ENCODE measurements at places on chromosomes 3 and 15.

GRCh38 chr15:84797801-84798200 is 19.4 kb upstream of the ALPK3 start:
- no peak for DNase-seq

GRCh38 chr3:138768125-138768524 is 66.6 kb downstream of the PIK3CB start:
- no peak for DNase-seq

DNA sequence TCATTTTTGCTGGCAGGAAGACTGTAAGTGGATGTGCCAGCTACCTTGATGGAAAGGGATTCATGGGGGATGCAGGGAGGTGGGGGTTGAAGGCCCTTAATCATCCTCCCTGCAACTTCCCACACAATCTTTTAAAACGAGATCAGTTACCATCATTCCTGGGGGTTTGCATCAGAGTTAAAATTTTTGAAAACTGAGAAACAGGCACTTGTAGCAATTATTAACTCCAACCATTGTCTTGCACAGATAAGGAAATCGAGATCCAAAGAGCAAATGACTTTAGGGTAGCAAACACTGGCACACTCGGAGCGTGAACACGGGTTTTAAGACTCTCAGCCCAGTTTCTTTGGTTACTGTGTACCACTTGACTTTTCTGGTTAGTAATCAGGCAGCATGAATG is 41.9 kb downstream of the GPD1L start:
- no peak for DNase-seq

- DNase-seq: no peak
Observed at GRCh38 chr3:46477756-46478155, 13.1 kb upstream of the LTF start.

- no peak for DNase-seq
Observed at GRCh38 chr15:85324202-85324601, 56.2 kb upstream of the AKAP13 start.

DNA sequence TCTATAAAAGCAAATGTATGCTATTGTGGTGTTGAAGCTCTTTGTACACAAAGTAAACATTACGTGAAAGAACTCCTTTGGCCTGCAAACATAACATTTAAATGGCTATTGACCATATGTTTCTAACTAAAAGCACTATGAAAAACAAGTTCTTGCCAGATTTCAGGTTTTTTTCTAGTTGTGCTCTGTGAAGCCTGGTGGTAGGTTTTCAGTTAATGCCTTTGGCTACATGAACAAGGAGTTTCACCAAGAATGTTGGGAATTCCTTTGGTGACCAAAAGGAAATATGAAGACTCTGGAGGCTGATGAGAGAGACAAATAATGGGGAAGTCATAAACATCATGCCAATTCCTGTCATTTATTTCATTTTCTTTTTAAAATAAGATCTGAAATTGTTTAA is 66.0 kb downstream of the RBMS3 start:
- DNase-seq: peak; percentile 57

GRCh38 chr3:136994772-136995516 is 37.2 kb downstream of the IL20RB start:
- DNase-seq: peak; percentile 64

- no peak for DNase-seq
Observed at GRCh38 chr3:5431811-5432378, 244.4 kb downstream of the EDEM1 start.

DNA sequence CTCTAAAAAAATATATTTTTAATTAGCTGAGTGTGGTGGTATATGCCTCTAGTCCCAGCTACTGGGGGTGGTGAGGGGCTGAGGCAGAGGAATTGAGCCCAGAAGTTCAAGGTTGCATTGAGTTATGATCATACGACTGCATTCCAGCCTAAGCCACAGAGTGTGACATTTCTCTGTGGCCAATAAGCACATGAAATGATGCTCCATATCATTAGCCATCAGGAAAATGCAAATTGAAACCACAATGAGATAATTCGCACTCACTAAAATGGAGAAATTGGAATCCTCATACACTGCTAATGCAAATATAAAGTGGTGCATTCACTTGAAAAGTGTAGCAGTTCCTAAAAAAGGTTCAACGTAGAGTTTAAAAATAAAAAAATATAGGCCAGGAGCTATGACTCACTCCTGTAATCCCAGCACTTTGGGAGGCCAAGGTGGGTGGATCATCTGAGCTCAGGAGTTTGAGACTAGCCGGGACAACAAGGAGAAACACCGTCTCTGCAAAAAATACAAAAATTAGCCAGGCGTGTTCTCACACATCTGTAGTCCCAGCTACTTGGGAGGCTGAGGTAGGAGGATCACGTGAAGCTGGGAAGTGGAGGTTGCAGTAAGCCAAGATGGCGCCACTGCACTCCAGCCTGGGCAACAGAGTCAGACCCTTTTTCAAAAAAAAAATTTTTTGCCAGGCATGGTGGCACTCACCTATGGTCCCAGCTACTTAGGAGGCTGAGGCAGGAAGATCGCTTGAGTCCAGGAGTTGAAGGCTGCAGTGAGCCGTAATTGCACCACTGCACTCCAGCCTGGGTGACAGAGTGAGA is 35.2 kb downstream of the IFT122 start:
- DNase-seq: no peak

DNA sequence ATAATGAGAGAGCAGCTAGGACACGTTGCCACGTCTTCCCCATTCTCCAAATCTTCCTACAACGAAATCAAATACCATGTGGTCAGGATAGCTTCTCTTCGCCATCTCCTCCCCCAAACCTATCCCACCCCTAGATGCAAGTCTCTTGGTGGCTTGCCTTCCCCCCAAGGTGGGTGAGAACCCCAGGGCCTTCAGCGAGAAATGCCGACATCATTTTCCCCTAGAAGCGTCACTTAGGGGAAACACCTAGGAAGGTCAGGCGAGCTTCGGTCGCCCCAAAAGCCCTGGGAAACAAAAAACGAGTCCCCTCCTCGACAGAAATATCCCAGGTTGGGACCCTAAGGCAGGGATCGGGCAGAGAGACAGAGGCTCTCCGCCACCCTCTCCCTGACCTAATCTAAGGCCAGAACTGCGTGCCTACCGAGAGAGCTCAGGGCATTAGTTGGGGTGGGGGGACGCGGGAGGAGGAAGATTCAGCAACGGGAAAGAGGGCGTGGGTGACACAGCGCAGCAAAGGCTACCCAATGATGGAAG is 502 bp downstream of the DPH3 start:
- DNase-seq: peak; percentile 16

DNA sequence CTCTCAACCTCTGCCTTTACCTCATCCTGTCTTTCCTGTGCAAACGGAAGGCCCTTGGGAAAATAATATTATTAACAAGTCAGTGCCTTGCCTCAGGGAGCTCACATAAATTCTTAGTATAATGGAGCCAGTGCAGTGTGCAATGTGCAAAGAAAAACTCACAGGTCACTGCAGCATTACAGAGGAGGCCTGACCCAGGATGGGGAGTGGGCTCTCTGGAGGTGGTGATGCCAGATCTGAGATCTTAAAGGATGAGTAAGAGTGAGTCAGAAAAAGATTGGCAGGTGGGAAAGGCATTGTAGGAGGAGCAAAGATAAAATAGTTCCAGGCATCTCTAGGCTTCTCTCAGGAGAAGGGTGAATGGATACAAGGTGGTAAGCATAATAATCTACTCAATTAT is 185.6 kb upstream of the ADAMTS9 start:
- DNase-seq: no peak

DNA sequence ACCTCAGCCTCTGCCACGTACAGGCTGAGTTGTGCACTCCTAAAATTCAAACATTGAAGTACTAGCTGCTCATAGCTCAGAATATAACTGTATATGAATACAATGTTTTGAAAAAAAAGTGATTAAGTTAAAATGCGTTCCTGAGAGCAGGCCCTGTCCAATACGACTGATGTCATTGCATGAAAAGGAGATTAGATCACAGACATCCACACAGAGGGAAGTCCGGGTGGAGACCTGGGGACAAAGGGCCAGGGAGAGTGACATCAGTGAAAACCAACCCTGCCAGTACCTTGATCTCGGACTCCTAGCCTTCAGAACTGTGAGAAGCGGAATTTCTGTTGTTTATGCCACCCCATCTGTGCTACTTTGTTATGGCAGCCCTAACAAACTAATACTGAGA is 311.4 kb upstream of the NR2F2 start:
- no peak for DNase-seq

DNA sequence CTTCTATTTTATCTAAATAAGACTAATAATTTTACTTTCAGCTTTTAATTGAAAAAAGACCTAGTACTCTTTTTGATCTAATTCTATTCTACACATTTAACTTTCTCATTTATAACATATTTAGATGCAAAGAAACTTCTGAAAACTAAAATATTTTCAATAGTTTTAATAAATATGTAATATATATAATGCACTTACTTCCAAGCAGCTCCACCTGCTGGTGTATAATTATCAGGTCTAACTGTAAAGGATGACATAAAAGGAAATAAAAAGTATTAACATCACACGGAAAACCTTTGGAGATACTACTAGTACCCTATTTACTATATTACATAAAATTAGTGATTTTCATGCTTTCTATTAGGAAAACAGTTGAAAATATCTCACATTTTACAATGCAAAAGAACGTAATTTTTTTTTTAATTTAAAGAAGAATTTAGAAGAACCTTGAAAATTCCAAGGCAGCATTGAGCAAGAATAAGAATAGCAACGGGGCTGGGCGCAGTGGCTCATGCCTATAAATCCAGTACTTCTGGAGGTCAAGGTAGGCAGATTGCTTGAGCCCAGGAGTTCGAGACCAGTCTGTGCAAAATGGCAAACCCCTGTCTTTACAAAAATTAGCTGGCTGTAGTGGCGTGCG is 10.2 kb downstream of the PLSCR5 start:
- DNase-seq: peak; percentile 8

DNA sequence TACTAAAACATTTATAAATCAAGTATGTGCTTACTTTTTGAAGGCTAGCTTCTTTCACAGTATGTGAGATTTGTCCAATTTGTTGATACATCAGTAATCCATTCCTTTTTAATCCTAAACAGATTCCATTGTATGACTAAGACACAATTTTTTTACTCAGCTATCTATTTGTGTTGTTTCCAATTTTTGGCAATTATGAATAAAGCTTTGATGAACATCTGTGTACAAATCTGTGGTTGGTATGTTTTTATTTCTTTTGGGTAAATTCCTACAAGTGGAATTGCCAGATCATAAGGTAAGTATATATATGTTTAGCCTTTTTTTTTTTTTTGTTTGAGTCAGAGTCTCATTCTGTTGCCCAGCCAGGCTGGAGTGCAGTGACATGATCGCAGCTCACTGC is 56.2 kb upstream of the VEPH1 start:
- no peak for DNase-seq

- no peak for DNase-seq
Observed at GRCh38 chr3:103644450-103644849, 1209.6 kb downstream of the ZPLD1 start.

GRCh38 chr15:42027521-42027920 is 6.7 kb upstream of the PLA2G4E start:
- DNase-seq: no peak

DNA sequence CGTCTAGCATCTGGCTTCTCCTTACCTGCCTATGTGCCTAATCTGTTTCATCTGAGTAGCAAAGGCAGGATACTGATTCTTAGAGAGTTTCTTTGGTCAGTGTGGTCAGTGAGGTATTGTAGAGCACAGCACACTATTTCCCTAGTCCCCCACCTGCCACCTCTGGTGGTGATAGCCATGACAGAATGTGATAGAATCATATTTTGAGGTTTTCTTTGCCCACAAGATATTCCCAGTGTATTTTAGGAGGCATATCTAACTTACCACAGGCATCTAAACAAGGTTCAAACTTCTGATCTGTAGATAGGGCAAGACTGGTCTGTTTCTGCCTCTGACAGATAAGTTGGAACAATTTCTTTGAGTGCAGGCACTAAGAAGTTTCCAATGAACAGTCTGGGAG is 188.0 kb downstream of the SOX2 start:
- no peak for DNase-seq

GRCh38 chr15:39260391-39260790 is 320.5 kb upstream of the THBS1 start:
- no peak for DNase-seq

DNA sequence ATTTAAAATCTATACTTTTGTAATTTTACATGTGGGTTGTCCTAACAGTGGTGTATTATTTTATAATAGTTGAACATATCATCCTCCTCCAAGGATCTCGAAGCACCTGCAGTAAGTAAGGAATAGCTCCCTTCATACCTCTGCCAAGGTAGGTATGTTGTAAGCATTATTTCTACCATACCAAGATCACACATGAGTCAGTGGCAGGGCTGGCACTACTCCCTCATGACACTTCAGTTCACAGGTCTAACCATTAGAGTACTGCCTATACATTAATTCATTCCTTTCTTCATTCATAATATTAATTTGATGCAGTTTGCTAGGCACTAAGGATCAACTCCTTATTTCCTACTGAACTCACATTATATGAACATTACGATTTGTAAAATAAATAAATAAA is 11.9 kb upstream of the LEKR1 start:
- no peak for DNase-seq

GRCh38 chr15:101368861-101369642 is 74.0 kb upstream of the SNRPA1 start:
- DNase-seq: peak; percentile 45

GRCh38 chr3:31705736-31706135 is 173.0 kb downstream of the STT3B start:
- DNase-seq: no peak

- DNase-seq: no peak
Observed at GRCh38 chr15:40917585-40917984, 11.6 kb upstream of the DLL4 start.

DNA sequence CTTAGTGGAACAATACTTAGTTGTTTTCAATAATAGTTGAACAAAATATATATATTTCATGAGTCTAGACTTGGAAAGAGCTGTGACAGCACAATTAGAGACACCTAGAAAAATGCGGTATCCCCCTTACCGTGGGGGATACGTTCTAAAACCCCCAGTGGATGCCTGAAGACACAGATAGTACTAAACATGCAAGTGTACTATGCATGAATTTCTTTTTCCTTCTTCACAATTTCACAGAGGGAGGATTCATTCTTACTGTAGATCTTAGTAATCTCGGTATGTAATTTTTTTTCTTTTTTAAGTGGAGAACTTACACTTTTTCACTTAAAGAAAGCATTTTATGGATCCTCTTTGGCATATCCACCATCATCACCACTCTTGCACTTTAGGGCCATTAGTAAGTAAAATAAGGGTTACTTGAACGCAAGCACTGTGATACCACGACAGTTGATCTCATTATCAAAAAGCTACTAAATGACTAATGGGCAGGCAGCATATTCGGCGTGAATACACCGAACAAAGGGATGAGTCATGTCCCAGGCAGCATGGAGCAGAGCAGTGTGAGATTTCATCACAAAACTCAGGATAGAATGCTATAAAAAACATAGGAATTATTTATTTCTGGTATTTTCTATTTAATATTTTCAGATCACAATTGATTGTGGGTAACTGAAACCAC is 72.3 kb upstream of the ZNF280D start:
- no peak for DNase-seq

All from tongue (tissue), 3 donors.